GM06990 (cell line): ENCODE measurements at places on chromosomes 1 and 21.

DNA sequence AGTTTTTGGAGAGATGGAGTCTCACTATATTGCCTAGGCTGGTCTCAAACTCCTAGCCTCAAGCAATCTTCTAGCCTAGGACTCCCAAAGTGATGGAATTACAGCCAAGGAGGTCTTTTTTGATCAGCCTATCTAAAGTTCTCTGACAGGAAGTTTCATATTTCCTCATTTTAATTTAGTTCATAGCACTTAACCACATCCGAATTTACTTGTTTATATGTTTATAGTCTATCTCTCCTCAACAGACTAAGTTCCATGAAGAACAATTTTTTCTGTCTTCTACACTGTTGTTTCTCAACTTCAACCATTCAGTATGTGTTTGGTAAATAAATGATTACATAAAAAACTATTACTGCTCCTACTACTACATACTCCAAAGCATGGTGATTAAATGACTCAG lies 47.9 kb downstream of the GON4L start:
- DNase-seq = no peak

- DNase-seq = no peak
Observed at GRCh38 chr1:11796036-11796828, 9.5 kb downstream of the MTHFR start.

DNA sequence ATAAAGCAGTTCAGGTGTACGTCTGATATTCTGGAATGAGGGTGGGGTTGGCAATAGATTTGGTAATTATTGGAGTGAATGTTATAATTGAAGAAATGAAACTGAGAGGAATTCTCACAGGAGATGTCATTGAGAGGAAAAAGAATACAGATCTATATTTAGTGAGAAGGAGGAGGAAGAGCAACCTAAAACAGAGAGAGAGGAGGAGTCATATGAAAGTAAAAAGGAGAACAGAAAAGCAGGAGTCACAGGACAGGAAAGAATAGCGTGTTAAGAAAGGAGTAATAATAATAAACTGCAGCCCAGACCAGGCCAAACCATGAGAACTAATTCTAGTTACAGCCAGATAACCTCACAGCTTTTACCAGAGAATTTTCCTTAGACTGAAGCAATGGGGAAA lies 62.7 kb upstream of the MROH9 start:
- DNase-seq = no peak

GRCh38 chr21:37166733-37167132 lies 93.7 kb downstream of the TTC3 start:
- no peak for DNase-seq

DNA sequence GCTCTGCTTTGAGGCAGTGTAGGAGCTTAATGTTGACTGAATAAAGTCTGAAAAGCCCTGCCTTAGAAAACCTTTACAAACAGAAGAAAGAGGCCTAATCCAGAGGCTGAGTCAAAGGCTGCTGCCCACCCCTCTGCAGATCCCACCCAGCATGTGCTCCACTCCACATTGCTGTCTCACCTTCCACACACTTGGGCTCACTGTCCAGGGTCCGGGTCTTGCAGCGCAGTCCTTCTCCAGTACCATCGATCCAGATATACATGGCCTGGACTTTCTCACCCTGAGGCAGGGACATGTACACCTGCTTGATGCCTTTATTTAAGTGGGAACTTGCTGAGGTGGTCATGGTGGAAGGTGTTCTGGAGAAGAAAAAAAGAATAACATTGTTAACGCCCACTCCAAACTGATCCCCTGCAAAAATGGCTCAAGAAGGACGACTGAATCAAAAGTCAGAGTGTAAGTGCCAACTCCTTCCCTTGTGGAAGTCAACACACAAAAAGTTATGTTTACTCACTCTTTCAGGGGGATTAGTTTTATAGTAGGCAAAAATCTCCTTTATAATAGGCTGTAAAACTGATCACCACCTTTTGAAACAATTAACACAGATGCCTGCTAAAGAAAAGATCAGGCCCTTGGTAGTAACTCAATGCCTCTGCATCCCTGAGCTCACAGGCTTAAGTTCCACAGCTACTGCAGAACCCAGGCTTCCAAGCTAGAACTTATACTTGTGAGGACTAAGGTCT lies 3.0 kb downstream of the GLUL start:
- no peak for DNase-seq

GRCh38 chr1:179872558-179872957 lies 5.0 kb downstream of the TOR1AIP2 start:
- no peak for DNase-seq

- DNase-seq = no peak
Observed at GRCh38 chr1:29673669-29674626, 437.6 kb downstream of the PTPRU start.

GRCh38 chr1:157124855-157125254 lies 13.3 kb downstream of the ETV3 start:
- DNase-seq = no peak

DNA sequence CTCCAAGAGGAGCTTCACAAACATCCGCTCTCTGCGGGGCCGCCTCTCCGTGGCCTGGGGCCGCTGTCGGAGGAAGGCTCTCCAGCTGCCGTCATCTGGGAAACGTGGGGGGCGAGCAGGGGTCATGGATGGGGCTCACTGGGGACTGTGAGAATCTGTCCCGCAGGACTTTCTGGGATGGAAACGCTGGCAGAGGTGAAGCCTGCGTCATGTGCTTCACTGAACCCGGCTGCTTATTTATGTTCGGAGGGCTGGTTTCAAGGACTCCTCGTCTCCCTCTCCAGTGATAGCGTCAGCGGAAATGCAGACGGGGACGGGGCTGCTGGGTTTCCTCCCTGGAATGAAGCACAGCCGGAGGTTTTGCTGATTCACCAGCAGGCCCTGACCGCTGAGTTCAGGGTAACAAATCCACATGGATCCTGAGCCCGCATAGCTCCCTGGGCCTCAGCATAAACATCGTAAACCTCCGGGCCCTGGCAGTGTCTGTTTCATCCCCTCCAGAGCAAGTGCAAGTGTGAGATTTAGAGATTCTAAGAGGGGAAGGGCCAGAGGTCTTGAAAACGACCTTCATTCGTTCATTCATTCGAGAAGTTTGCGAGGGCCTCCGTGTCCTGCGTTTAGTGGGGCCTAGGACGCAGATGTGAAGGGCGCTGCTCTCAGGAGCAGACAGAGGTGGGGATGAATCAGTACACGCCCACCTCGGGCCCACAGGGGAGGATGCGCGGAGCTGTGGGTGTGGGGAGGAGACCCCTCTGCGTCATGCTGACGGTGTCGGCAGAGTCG lies 7.0 kb upstream of the POFUT2 start:
- DNase-seq = no peak

- DNase-seq = peak; percentile 94
Observed at GRCh38 chr1:100037927-100038659, 68.3 kb downstream of the SLC35A3 start.

- no peak for DNase-seq
Observed at GRCh38 chr1:34149501-34149900, 15.5 kb downstream of the CSMD2 start.

DNA sequence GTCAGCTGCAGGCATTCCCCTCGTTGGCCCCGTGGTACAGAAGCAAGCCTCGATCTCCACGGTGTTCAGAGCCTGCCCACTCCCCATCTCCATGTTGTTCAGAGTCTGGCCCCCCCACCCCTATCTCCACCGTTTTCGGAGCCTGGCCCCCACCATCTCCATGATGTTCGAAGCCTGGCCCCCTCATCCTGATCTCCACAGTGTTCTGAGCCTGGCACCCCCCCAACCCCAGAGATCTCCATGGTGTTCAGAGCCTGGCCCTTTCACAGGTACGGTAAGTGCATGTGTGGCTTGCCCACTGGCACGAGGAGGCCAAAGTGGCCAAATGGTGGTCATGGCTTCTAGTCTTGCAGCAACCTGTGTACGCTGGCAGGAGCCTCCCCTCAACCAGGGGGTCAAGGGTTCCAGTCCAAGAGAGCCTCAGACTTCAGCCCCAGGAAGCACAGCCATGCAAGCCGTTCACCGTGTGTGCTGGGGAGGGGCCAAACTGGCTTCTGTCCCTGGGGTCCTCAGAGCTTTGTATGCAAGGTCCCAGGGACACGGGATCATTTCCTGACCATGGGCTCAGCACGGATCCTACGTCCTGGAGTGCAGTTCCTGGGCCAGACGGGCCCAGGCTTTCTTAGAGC lies 13.3 kb upstream of the PCBP3 start:
- DNase-seq = no peak

DNA sequence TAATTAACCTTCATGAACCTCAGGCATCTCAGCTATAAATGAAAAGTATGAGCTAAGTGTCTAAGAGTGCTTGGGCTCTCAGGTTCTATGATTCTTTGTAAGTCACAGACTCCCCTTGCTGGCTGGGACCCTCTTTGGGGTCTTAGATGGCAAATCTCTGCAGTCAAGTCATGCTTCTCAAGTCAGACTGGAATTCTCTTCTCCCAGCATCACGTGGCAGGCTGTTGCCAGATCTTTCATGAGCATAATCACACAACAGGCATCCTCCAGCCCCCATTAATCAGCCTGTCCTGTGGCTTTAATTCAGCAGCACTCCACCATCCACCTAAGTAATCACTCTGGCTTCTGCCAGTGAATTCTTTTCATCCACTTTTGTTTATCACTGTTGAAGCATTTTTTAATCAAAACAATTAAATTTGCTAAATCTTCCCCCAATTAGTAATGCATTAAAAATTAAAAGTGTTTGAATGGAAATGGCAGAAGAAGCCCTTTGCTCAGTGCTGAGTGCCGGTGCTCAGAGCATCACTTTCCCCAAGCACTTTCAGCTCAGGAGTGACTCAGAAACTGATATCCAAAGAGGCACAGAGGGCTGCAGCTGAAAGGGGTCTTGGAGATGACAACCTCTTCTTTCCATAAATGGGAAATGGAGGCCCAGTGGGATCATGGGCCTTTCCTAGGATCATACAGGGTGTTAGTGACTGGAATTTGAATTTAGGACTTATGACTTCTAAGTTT lies 50.2 kb downstream of the C8A start:
- no peak for DNase-seq

GRCh38 chr1:41497056-41497440 lies 12.6 kb upstream of the EDN2 start:
- no peak for DNase-seq

DNA sequence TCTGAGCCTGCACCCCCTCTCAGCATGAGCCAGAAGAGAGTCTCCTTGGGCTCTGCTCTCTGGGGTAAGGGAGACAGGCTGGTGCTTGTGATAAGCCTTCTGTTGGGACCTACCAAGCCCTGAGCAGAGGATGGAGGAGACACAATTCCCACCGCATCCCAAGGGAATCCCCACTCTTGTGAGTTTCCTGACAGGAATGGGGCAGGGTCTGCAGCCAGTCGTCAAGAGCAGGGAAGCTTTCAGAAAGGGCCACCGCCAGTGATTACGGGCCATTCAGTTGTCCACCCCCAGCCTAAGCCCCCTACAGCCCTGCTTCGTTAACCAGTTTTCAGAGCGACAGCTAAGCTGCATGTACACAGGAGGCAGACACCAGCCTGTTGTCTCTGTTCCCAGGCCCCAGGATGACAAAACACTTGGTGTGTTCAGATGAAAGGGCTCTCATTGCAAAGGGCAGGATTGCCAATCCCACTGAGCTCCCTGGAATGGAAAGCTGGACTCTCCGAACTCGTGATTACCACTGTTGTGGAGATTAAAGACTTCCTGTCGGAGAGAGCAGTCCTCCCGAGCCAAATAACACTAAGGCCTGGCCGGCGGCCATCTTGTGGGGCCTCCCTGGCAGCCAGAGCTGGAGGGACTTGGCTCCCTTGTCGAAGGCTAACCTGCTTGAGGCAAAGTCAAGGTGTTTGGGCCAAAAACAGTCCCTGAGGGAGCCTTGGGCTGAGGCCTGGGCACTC lies 37.4 kb upstream of the SLC30A1 start:
- no peak for DNase-seq

GRCh38 chr21:33058527-33058926 lies 11.4 kb upstream of the OLIG1 start:
- DNase-seq = no peak

DNA sequence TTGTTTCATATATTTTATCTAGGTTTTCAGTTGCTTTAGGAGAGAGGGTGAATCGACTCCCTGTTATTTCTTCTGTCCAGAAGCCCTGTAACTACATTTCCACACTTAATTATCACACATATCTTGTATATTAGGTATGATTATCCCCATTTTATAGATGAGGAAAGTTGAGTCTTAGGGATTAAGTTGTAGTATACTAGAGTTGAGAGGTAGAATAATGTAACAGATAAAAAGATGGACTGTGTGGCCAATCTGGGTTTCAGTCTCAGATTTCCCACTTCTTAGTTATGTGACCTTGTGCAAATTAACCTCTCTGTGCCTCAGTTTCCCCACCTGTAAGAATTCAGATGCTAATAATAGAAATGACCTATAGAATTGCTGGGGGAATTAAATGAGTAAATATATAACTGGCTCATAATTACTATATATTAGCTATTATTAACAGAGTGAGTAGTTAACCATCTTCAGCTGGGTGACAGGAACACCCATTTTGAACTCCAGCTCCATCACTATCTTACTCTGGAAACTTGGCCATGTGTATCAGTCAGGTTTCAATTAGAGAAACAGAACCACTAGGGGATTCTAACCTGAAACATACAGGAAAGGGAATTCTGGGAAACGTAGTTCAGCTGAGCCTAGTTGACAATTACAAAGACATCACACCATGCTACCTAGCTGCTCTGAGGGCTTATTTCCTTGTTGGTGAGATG lies 20.4 kb upstream of the FOXO6 start:
- no peak for DNase-seq

DNA sequence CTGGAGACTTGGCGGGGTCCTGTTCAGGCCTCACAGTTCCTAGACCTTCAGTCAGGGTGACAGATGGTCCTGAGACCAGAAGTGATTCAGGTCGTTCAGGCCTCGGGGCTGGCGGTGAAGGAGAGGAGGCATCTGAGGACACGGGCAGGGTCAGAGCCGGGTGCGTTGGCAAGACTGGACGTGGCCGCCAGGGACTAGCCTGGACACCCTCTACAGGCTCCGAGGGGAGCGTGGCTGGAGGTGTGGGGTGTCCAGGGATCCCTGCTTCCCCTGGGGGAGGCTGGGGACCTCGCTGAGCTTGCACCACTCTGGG lies 64.0 kb upstream of the TARDBP start:
- DNase-seq = no peak

GRCh38 chr1:16014509-16015482 lies 3.0 kb downstream of the HSPB7 start:
- peak; percentile 40 for DNase-seq

- no peak for DNase-seq
Observed at GRCh38 chr1:233863901-233864545, 40.5 kb upstream of the SLC35F3 start.

DNA sequence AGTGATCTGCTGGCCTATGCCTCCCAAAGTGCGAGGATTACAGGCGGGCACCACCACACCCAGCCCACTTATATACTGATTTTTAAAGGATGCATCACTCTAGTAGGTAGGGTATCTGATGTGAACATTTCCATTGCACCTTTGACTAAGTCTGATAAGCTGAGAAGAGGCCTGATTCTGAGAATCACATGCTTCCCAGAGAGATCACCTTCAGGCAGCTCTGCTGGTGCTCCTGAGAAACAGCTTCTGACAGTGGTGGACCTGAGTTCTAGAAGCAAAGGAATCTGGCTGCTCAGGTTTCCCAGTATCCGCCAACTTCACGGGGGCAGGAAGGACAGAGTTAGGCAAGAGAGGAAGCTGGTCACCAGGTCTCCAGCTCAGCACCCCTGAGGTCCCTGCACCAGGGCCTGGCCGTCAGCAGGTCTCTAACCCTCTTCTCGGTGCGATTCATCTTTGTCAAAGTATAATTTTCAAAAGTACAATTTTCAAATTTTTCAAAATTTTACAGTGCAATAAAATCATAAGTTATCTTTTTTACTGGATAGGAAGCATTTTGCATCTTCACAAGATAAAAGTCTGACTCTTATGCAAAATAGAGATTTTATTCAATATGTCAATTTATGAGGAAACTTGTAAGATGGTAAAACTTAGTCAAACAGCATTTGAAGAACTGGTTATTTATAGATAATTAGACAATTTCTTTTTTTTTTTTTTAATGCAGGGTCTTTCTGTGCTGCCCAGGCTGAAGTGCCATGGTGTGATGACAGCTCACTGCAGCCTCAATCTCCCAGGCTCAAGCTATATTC lies 25.8 kb upstream of the MPZL1 start:
- no peak for DNase-seq
